ENCODE measurements at places on chromosomes 2 and 18.

DNA sequence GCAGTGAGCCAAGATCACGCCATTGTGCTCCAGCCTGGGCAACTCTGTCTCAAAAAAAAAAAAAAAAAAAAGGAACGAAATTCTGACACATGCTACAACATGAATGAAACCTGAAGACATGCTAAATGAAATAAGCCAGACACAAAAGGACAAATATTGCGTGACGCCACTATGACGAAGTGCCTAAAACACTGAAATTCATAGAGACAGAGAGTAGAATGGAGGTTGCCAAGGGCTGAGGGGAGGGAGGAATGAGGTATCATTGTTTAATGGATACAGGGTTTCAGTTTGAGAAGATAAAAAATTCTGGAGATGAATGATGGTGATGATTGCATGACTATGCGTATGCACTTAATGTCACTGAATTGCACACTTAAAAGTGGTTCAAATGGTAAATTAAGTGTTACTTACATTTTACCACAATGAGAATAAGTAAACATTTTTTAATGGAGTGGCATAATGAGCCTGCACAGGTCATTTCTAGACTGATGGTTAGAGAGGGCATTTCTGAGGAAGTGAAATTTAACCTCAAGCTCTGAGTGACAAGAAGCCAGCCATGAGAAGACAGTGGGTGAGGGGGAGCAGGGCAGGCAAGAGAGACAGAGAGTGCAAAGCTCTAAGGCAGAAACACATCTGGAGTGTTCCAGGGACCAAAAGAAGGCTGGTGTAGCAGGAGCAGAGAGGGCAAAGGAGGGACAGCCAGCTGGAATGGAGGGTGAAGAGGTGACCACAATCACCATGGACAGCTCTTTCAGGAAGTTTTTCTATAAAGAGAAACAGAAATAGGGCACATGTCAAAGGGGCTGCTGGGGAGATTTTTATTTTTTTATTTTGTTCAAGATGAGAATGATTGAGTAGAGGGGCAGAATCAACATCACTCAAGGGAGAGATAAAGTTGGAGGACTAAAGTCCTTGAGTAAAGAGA lies 20.6 kb upstream of the EXOC6B start:
- DNase-seq, result no peak

DNA sequence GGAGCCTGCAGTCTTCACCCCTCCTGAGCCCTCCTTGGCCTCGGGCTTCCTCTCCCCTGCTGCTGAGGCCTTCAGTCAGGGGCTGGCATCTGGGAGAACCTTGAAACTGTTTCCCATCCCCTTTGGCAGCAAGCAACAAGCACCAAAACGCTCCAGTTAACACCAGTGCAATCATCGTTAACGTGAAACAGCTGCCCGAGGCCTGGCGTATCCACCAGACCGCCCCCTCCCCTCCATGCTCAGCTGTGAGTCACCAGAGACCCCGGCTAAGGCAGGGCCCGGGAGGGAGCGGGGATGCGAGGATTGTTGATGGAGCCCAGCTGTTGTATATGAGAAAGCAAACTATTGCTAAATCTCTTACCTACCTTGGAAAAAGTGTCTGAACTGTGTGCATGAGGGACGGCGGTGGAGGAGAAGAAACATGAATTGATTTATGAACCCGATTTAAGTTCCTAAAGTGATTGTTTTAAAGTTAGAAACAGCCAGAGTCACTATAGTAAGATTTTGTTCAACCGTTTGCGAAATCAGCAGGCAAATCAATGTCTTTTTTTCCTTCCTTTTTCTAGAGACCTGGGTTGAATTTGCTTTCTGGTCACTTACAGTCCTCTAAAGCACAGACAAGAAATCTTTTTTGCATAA lies 5.2 kb downstream of the ZFP36L2 start:
- no peak for DNase-seq

GRCh38 chr2:159043710-159044109 lies 75.3 kb downstream of the TANC1 start:
- DNase-seq, result no peak

DNA sequence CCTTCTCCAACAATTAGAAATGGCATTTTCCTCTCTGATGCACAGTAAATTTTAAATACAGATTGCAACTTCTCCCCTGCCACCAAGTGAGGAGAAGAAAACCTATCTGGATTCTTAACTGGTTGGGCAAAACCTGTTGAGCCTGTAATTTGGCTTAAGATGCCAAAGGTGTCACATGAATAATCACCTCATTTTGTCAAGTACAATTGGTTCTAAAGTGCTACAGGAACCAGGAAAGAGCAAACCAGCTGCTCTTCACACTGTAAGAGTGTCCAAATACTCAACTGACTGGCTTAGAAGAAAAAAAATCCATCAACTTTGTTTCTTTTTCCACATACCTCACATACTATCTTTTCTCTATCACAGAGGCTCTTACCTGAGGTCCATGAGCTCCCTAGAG lies 35.4 kb downstream of the NPC1 start:
- DNase-seq, result no peak
